GM12892 (cell line): ENCODE measurements at places on chromosomes 16 and 17.

GRCh38 chr17:65759532-65759931, 198.1 kb upstream of the AXIN2 start:
- DNase-seq = no peak

DNA sequence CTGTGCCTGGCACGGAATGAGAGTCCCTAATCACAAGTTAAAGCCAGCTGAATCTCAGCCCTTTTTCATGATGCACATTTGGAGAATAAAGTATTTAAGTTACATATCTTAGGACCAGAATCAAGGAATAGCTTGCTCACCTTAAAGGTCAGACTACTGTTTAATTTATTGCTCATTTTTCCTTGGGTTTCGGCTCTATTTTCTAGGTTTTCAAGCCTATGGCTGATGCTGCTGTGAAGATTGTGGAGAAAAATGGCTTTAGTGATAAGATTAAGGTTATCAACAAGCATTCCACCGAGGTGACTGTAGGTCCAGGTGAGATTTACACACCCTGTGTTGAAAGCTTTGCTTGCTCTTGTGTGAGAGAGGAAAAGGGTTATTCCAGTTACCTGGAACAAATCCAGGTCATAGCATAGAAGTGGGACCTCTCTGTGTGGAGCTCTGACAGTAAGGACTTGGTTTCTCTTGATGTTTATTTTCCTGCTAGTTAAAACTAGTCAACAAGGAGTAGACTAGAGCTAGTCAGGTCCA, 18.1 kb downstream of the PRMT7 start:
- no peak for DNase-seq

DNA sequence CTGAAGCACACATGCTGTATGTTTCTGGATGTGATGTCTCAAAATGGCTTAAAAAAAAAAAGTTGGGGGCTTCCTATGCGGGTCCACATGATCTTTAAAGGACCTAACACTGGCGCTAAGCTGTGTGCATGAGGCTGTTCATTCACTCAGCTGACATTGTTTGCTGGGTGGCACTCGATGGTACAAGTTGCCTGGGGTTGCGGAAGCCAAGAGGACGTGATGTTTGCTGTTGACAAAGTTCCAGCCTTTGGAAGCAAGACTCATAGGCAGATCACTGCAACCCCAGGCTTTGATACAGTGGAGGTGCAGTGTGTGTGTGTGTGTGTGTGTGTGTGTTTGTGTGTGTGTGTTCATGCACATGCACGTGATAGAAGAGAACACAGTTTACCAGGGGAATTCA, 29.5 kb upstream of the DNAI2 start:
- no peak for DNase-seq

- no peak for DNase-seq
Measured at GRCh38 chr16:83128041-83128440, 501.3 kb downstream of the CDH13 start.

- peak; percentile 13 for DNase-seq
Measured at GRCh38 chr17:79951361-79952264, 84.1 kb downstream of the TBC1D16 start.

GRCh38 chr16:66099306-66099705, 267.2 kb upstream of the CDH5 start:
- no peak for DNase-seq

- DNase-seq = no peak
Measured at GRCh38 chr17:78317794-78318400, 42.0 kb downstream of the SOCS3 start.

- no peak for DNase-seq
Measured at GRCh38 chr17:36949461-36949927, 740 bp downstream of the AATF start.

- DNase-seq = no peak
Measured at GRCh38 chr16:84594725-84595038, 23.2 kb downstream of the COTL1 start.

DNA sequence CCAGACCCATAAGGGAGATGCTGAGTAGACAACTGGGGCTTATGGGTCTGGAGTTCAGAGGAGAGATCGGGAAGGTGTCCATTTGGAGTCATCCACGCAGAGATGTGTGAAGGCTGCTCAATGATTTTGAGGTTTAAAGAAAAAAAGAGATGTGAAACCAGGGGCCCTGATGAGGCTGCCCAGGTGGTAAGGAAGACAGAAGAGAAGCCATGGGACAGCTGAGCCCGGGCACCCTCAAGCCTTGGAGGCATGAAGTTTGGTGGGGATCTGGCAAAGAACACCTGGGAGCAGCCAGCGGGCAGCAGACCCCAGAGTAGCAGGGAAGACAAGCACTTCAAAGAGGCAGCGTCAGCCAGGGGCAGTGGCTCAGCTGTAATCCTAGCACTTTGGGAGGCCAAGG, 20.8 kb upstream of the MYO15B start:
- DNase-seq = no peak

- no peak for DNase-seq
Measured at GRCh38 chr17:202501-202951, 21.1 kb upstream of the DOC2B start.

- no peak for DNase-seq
Measured at GRCh38 chr16:53094013-53094630, 39.3 kb downstream of the CHD9 start.
